ENCODE measurements at places on chromosomes 2 and 18.

- DNase-seq = no peak
These were observed 2.2 kb downstream of the MYT1L start for GRCh38 chr2:2328848-2329247.

DNA sequence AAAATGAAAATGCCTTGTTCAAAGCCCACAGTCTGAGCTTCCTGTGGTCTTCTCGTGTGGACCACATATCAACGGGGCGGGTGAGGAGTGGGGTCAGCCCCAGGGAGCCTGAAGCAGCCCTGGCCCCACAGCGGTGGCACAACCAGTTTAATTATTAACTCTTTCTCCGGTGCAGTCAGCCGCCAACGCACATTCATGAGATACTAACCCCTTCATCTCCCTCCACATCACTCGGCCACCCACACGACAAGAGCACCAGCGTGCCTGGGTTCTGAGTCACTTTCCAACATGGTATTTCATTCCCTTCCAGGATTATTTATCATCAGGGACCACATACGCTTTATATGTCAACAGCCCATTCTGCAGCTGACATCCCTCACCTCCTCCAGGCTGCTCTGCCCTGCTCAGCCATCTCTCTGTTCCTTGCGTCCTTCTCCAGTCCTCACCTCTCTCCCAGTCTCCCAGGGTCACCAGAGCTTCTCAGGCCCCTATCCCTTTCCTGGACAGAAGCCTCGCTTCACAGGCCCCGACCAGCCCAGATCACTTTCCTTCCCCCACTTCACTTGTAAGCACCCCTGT, 48.0 kb upstream of the ID2 start:
- DNase-seq = no peak

GRCh38 chr2:10926191-10926820, 14.6 kb downstream of the KCNF1 start:
- DNase-seq = no peak

DNA sequence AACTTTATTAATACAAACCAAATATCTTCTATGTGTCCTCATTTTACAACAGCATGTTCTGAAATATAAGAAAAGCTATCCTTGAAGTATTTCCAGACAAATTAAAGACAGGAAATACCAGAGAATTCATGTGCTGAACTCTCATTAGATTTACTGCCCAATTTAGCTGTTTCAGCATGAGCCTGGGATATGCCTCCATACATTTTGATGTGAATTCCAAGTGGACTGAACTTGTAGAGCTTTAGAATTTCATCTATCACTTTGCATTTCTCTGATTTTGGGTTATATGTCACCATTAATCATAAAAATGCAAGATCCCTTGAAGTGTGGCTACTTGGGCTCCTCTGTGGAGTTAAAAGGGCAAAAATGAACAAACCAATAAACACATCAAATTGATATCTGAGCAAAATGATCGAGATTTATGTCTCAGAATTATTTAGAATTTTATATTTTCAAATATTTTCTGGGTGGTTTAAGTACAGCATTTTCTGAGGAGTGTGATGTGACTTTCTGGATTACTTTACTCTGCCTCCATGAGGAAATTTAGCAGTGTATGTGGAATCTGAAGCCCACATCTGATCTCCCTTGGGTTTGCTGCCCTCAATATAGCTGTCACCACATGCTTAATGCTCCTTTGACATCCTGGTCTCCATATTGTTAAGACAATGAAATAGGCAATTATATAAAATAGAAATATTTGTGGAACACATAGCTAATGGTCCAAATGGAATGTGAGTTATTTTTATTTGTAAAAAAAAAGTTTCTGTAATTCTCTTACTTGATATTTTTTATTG, 206.6 kb upstream of the RBMS1 start:
- DNase-seq = no peak

GRCh38 chr2:9909106-9909505, 42.4 kb upstream of the GRHL1 start:
- no peak for DNase-seq
